ENCODE measurements at places on chromosomes 3 and 15.

DNA sequence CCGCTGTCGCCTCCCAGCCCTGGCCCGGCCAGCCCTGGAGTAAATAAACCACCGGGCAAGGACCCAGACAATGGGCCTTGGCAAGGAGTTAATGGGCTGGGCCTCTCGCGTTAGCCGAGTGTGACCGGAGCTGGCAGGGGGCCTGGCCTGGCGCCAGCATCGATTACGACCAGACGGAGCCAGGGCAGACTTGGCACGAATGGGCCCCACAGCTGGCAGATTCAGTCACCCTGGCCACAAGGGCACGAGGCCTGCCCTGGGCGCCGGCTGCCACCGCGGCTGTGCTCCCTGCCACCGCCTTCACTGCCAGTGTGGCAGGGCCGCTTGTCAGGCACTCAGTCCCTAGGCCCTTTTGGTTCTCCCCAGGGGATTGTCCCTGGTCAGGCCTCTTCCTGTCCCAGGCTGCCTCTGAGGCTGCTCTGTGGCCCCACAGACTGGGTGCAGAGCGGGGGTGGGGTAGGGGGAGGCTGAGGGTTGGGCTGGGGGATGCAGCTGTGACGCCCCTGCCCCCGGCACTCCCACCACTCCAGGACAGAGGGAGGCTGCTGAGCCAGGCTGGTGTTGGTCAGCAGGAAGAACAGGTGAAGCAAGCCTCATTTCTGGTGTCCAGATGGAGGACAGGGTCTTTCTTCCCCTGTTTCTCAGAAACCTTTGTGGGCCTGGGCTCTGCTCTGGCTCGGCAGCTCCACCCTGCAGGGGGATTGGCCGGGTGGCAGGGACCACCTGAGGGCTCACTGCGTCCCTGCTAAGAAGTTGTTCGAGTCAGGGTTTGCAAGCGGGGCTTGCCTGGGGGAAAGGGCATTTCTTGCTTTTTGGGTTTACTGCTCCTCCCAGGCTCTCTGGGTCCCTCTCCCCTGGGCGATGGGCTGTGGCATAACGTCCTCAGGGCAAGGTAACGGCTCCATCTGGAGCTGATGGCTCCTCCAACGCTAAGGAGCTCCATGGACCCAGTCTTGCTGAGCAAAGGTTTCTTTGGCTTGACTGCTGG, 30.5 kb upstream of the SRP14 start:
- no peak for DNase-seq

GRCh38 chr15:85758655-85758978, 36.1 kb downstream of the KLHL25 start:
- no peak for DNase-seq

DNA sequence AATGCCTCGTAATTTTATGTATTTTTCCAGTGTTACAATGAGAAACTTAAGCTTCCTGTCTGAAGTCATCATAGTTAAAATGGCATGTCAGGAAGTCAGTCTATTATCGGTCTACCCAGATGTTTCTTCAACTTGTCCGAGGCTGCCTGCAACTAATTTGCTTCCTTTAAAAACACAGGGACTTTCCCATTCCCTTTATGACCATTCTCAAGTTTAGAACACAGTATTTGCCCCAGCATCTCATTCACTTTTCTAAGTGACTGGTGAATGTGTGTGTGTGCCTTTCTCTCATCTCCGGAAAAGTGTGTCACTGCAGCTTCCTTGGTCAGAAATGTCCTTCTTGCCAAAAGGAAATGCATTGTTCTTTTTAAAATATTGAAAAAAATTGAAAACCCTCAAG, 466.6 kb downstream of the RAP2B start:
- DNase-seq = no peak

DNA sequence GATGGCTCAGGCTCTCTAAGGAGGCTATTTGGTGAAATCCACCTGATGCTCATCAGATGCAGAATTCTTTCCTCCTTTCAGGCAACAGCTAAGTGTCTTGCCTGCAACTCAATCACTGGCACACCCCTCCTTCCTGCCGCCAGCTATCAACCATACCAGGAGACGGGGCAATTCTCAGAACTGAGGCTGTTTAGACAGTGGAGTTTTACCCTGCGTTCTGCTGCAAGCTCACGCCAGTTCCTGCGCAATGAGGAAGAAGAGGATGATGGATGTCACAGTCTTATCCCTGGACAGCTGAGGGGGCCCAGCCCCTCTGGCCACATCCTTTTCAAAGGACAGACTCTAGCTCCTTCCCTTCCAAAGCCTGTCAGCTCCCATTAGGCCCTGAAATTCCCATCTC, 7.0 kb upstream of the MANF start:
- no peak for DNase-seq

GRCh38 chr15:57606048-57606447, 14.3 kb downstream of the MYZAP start:
- DNase-seq = no peak

DNA sequence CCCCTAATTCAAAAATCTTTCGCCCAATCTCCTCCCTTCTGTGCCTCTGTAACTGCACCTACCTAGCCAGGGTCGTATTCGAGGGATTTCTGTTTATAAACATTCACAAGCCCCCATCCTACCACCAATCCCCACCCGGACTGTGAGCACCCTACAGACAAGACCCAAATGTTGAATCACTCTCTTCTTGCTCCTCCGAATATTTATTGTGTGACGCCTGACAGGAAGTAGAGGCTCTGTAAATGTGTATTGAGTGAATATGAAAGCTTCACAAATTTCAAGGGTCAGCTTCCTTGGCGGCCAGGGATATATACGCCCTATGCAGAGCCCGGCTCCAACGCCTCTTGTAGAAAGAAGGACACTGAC, 1.6 kb downstream of the BDH1 start:
- no peak for DNase-seq

DNA sequence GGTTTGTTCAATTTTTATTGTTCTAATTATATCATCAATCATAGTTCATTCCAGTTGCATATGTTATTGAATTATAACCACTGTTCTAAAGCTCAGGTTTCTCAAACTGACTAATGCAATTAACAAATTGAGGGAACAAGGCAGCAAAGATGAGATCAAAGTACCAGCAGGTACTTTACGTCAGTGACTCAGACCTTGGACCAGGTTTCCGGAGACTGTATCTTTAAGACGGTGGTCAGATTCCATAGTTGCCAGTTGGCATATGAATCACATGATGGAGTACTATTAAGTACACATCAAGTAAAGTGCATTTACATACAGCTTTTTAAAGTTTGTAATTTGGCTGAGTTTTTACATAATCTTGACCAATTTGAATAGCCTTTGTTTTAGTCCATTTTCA, 583.6 kb upstream of the ROBO2 start:
- DNase-seq = no peak

Measured in GM19239 (cell line).